ENCODE measurements at places on chromosomes 2 and 18.

DNA sequence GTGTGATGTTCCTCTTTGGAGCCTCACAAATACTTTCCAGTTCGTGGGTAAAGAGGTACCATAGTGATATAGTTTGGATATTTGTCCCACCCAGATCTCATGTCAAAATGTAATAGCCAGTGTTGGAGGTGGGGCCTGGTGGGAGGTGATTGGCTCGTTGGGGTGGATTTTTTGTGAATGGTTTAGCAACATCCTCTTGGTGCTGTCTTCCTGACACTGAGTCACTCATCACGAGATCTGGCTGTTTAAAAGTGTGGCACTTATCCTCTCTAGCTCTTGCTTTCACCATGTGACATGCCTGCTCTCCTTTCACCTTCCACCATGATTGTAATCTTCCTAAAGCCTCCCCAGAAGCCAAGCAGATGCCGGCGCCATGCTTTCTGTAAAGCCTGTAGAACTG, 3.0 kb upstream of the CCDC93 start:
- DNase-seq = no peak

DNA sequence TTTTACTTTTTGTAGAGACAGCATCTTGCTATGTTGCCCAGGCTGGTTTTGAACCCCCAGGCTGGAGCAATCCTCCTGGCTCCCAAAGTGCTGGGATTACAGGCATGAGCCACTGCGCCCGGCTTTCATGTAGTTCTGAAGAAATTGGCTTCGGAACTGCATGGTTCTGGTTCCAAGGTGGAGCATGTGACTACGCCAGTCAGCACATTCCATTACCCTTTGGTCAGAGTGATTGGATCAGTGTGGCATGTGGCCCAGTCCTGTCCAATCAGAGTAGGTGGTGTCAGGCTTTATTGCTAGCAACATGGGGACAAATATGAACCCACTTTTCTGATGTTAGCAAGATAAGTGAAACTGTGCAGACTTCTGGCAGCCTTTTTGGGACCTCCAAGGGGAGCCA, 16.3 kb upstream of the ATOH8 start:
- DNase-seq = peak; percentile 59

- no peak for DNase-seq
Measured at GRCh38 chr2:235955664-235956063, 212.5 kb downstream of the GBX2 start.

- peak; percentile 16 for DNase-seq
Measured at GRCh38 chr2:148721991-148722777, 77.6 kb downstream of the EPC2 start.

GRCh38 chr2:231008131-231008530, 12.2 kb downstream of the SPATA3 start:
- DNase-seq = no peak

DNA sequence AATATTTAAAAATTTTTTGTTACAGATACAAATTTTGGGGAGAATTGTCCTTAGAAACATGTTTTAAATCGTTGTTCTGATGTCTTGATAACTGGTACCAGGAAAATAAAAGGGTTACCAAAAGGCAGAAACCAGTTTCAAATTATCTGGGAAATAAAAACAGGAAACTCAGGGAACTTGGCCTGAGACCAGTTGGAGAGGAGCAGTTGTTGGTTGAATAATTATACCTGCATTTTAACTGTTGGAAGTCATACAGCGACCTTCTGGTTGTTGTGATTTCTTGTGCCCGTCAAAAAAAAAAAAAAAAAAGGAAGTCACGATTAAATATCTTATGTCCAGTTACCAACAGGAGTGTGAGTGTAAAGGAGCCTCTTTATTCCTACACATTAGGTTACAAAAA, 51.8 kb downstream of the CRIM1 start:
- no peak for DNase-seq

DNA sequence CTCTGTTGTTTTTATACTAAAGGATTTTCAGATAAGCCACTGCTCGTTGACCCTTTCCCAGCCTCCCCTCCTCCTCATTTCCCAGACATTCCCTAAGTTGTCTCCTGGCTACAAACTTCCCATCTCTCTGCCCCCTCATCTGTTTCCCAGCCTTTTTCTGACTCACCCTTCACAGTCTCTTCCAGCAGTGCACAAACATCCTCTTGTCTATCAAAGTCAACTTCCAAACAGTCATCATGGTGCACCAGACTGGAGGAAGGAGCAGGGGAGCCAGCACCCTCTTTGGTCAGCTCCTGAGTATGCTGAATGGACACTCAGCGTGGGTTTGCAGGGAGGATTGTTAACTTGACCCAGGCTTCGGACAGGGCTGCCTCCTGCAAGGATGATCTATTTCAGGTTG, 26.6 kb upstream of the SPRED2 start:
- peak; percentile 16 for DNase-seq

DNA sequence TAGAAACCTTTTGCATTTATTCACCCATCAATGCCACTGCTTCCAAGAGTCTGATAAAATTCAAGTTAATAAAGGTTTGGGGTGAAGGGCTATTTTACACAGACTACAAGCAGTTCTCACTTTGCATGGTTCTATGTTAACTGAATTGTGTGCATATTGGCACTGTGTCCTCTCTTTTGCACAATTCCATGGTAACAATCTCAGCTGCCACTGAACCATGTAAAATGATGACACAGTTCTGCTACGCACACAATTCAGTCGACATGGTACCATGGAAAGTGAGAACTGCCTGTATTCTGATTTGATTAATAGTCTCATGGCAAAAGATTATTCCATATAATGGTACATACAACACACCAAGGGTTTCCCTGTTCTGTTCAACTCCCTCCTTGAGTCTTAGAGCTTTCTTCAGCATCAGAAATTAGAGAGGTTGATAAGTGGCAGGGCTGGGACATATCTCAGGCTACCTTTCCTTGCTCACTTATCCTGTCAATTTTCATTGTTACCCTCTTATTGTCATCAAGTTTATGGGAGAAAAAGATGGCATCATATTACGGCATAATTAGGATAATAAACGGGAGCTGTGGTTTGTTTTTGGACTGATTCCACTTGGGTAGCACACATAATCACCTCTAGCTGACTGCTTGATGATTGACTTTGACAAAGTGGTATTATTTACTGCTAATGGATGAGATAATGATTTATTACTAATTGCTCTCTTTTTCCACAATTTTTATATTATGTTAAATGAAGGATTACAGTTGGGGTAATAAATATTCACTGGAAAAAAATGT, 139.3 kb upstream of the CREB1 start:
- no peak for DNase-seq

- DNase-seq = no peak
Measured at GRCh38 chr2:188235364-188235763, 56.3 kb upstream of the GULP1 start.

DNA sequence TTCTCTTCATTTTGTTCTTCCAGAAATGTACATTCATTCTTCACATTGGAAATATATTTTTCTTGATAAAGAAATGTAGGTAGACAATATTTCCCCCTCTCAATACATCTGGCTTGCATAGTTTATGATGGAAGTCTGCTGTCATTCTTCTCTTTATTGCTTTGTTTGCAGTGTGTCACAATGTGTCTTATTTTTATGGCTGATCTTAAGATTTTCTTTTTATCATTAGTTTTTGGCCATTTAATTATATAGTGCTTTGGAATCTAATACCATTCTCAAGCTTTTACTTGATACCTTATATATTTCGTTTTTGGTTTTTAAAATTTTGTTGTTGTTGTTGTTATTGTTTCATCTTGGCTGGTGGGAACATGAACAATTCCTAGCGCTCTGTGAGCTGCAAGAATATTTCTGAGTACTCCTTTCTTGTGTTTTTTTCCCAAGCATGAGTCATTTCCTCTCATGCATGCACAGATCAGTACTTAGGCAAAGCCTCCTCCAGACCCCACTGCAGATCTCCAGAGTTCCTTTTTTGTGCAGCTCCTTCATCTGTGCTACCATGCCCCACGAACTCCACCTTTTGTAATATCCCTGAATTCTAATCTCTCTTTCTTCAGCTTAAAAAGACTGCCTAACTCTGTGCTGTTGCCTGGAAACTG, 13.7 kb upstream of the MMADHC start:
- DNase-seq = no peak

Data from AG04449 (cell line).